Ovary (tissue), 10 donors: ENCODE measurements at places on chromosomes 13 and 19. TPM values are rescaled to one million over a fixed set of nuclear protein-coding genes. Genes with fewer than 3 reads are reported as not detected.

DNA sequence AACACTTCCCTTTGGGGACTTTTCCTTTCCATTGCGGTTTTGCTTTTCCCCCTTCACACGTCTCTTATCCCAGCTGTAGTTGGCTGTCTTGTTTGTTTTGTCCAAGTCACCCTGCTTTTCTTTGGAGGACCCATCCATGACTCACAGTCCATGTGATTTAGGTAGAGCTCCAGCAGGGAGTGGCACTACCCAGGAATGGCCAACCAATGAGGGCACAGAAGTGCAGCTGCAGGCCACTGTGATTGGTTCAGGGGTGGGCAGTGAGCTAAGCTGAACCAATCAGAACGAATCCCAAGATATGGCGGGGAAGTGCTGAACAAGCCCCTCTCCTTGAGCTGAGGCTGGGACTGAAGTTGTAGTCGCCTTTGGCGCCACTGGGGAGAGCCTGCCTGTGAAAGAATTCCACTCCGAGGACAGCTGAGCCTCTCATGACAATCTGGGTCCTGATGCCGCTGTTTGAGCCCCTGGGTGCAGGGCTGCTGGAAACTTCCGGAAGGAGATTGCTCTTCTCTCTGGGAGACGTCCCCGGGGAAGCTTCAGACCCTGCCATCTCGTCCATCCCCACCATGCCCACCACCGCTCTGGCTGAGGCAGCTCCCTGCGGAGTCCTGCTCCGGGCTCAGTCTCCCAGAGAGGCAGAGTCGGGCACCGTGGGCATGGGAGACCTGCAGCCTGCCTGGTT lies 62.9 kb upstream of the URI1 start:
- no peak for DNase-seq

- DNase-seq: no peak
Observed at GRCh38 chr19:2180114-2180513, 16.4 kb downstream of the DOT1L start.

Gene HSD17B14
- total RNA-seq: 82.8 TPM

Gene CBARP
- total RNA-seq: 8.6 TPM

GRCh38 chr19:3268326-3268725 lies 43.9 kb downstream of the CELF5 start:
- no peak for DNase-seq

- no peak for DNase-seq
Observed at GRCh38 chr13:32840989-32841713, 175.1 kb upstream of the KL start.

- DNase-seq: no peak
Observed at GRCh38 chr19:29858000-29858596, 46.3 kb downstream of the CCNE1 start.

Gene CGB1
- total RNA-seq: not detected

- DNase-seq: no peak
Observed at GRCh38 chr13:40205771-40206240, 460.6 kb downstream of the FOXO1 start.

- DNase-seq: no peak
Observed at GRCh38 chr13:41788552-41788951, 172.4 kb downstream of the VWA8 start.

Gene GPR108
- 58.0 TPM for total RNA-seq

DNA sequence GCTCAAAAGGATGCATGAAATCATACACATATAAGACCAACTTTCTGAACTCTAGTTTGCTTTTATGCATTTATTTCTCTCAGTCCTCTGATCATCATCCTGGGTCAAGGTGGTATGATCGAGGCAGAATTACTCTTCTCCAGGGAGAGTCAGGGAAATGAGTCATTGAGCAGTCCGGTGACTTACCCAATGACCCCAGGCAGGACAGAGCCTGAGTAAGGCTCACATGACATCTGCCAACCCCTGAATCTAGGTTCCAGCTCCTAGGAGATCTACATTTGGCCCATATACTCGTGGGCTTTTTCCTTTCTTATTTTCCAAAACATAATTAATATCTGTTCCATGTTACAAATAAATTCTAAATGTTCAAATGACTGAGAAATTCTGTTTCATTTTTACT lies 502.3 kb downstream of the FOXO1 start:
- no peak for DNase-seq

GRCh38 chr19:13935765-13936510 lies 2.3 kb downstream of the PODNL1 start:
- DNase-seq: no peak

- DNase-seq: no peak
Observed at GRCh38 chr19:19181488-19181998, 10.4 kb downstream of the BORCS8 start.

Gene RDH8
- total RNA-seq: not detected

- DNase-seq: no peak
Observed at GRCh38 chr19:46953955-46954501, 65.6 kb upstream of the NPAS1 start.

DNA sequence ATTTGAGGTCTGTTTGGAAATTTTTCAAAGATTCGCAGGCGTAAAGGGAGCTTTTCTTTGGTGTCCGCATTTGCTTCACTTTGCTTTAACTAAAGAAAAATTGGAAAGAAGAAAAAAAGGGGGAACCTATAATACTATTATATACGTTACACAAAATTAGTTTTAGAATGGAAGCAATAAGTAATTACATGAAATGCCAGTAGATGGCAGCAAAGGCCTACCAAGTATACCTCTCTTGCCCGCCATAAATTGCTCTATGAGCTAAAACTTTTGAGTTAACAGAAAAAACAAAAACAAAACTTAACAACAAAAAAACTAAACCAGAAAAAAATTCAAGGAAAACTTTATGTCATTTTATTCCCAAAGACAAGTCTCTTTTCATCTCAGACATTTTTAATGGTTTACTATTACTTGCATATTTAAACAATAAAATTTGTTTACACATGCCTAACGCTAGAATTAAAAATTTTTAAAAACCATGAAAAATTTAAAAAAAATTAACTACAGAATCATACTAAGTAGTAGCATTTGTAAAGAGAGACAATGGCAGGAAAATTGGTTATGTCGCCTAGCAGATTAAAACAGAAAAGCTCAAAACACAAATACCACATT lies 271.4 kb downstream of the NALCN start:
- no peak for DNase-seq

DNA sequence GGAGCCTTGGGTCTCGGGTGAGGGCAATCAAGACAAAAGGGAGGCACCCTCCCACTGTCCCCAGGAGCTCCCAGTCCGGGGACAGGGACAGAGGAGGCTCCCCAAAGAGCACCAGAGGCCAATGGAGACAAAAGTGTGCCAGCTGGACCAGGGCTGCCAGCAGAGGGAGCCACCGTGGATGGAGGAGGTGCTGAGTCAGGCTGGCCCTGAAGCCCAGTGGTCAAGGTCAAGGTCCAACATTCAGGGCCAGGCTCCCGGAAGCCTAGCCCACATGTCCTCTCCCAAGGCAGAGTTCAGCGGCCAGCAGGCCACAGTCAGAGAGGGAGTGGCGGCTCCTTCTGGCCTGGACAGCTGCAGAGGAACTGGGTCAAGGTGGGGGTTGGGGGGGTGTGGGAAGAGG lies 8.4 kb downstream of the COL5A3 start:
- peak; percentile 57 for DNase-seq
